Fibroblast of the conjunctiva (primary cell): ENCODE measurements at places on chromosomes 2 and 18.

DNA sequence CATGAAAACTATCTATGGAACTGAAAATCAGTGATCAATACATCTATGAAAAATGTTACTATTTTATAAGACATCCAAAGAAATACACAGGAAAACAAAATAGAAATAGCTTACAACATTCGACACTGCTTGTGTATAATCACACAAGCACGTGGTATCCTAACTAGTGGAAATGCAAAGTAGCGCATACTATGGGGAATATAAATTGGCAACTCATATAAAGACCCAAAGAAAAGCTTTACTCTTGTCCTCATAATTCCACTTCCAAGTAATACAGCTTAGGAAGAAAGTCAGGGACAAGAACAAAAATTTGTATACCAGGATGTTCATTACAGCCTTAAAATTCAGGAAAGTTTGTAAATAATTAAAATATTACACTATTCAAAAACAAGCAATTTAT lies 384.6 kb downstream of the NRXN1 start:
- DNase-seq = no peak

GRCh38 chr18:32469691-32470459 lies 807 bp downstream of the GAREM1 start:
- DNase-seq = no peak

GRCh38 chr18:28013066-28013465 lies 163.9 kb downstream of the CDH2 start:
- DNase-seq = no peak

GRCh38 chr18:68843473-68844089 lies 45.7 kb downstream of the CCDC102B start:
- no peak for DNase-seq

DNA sequence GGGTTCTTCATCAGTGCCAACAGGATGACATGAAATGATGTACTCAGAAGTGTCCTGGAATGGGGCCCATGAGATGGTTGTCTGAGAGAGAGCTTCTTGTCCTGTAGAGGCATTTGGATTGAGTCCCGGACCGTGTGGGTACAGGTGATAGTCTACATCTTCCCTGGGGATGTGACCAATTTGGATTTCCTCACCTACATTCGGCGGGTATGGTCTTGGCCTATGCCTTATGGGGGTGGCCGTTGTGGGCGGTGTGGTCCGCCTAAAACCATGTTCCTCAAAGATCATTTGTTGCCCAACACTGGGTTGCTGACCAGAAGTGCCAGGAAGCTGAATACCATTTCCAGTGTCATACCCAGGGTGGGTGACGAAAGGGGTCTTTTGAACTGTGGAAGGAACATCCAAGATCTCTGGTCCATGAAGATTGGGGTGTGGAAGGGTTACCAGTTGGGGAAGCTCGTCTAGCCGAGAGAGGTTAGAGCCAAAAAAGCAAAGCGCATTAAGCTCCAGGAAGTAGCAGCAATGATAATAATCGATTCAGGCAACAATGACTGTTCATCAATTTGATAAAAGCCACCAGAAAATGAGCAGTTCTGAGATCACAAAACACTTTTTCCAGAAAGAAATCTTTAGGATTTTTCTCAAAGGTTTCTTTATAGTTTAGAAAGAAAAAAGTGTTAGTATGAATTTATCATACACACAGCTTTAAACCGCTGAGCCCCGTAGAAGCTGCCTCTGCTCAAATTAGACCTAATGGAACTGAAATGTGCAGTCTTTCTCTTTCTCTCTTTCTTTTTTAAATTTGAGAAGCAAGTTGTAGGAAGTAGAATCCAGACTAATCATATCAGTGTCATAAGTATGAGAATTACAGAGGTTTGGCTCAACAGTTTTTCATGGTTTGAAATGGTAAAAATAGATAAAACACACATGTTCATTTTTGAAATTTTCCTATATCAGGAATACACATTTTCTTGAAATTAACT lies 60.3 kb downstream of the ATIC start:
- no peak for DNase-seq

GRCh38 chr2:79090693-79091092 lies 2.9 kb upstream of the REG1B start:
- DNase-seq = no peak

GRCh38 chr18:27780061-27780745 lies 396.7 kb downstream of the CDH2 start:
- DNase-seq = no peak

DNA sequence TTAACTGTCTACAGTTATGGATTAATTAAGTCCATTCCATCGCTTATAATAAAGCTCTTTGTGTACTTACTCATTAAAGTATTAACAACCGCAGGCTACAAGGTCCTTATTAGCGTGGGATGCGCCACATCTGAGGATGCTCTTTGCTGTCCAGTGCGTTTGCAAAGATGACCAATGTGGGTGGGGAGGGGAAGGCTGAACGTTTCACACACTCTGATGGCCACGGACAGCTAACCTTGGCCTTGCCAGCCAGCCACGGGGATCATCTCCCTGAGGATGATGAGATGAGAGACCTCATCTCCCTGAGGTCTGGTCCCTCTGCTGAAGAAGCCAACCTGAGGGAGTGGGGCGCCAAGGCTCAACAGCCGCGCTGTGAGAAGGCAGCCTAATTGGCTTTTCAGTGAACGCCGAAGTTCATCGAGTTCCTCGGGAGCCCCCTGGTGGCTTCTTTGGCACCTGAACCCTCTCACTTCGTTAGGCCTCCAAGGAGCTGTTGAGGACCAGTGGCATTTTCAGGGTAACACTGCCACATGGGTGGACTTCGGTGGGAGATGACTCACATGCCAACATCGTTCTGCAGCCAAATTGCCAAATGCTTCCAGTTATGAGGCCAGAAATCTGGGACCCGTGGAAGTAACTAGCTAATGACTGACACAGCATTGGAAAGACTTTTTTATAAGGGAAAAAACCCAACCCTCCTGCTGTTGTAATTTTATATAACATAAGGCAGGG lies 69.3 kb upstream of the SEC11C start:
- DNase-seq = peak; percentile 55

- no peak for DNase-seq
These were observed 282.2 kb upstream of the ATP5MC3 start for GRCh38 chr2:175463589-175464310.

DNA sequence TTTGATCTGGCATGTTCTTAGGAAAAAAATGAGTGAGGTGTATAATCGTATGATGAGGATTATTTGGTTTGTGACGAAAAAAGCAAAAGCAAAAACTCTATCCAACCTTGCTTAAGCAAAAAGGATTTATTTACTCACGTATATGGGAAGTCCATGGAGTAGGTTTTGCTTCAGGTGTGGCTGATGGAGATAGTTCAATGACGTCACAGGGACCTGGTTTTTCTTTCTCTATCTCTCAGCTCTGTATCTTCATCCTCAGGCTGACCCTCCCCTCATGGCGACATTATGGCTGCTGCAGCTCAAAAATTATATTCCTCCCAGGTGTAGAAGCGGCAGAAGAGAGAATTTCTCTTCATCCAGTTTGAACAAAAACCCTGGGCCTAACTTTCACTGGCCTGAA lies 8.9 kb downstream of the TMSB10 start:
- no peak for DNase-seq

DNA sequence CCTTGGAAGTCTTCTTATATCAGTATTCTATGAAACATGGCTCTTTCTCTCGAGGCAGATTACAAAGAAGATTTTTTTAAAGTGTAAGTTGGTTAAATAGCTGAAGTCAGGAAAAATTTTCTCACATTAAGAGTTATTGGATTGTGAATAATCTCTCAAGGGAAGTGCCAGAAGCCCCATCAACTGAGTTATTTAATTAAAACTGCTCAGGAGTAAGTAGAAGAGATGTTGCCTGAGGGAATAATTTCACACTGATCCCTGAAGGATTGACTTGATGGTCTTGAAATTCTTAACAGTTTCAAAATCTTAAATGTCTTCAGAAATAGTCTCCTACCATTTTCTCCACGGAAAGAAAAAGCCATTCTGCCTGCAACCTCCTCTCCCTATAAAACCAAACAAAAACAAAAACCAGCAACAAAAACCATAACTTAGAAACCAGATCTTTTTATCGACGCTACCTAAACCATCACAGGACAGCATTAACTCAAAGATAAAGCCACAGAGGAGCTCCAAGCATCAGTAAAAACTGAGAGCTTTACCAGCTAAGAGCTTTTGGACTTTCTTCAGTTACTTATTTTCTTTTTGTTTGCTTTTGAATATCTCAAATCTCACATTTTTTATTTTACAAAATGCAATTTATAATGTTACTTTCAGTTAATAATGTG lies 12.9 kb downstream of the CD226 start:
- DNase-seq = no peak

DNA sequence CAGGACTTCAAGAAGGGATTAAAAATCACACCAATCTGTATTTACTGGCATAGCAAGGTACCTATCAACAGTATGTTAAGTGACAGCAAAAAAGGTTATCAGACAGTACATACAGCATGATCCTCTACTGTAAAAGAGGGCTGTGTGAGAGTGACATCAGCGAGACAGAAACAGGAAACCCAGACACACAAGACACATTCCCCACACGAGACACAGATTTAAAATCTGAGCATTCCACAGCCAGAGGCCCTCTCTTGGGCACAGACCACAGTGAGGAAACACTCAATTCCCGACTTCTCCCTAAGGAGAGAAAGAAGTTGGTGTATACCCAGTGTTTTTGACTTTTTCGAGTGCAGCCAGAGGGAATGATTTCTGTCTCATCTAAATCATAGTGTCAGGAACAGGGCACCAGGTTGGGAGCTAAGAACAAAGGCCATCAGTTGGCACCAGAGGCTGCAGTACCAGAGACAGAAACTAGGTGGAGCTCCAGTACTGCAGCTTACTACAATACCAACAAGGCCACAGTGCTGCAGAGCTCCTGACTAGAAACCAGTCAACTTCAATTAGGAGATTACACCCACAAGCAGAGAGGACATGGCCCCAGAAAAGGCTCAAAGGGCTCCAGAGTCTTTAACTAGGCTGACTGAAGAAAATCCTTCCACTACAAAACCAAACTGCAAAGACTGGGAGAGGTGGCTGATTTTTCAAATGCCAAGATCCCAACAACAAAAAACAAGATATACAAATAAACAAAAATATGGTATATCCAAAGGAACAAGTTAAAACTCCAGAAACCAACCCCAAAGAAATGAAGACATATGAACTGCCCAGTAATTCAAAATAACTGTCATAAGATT lies 41.0 kb downstream of the UNC50 start:
- peak; percentile 71 for DNase-seq

GRCh38 chr2:120433816-120434290 lies 87.9 kb downstream of the INHBB start:
- no peak for DNase-seq

- DNase-seq = no peak
These were observed 384.6 kb downstream of the PLCL1 start for GRCh38 chr2:198188982-198189381.

GRCh38 chr2:99698896-99699295 lies 209.1 kb upstream of the REV1 start:
- no peak for DNase-seq

- peak; percentile 48 for DNase-seq
These were observed 745.0 kb downstream of the CBLN2 start for GRCh38 chr18:71798986-71799673.

GRCh38 chr18:63233334-63233733 lies 86.2 kb downstream of the BCL2 start:
- no peak for DNase-seq

- no peak for DNase-seq
These were observed 143.0 kb upstream of the MYCN start for GRCh38 chr2:15797231-15797938.

- DNase-seq = no peak
These were observed 47.1 kb downstream of the SLC25A12 start for GRCh38 chr2:171846894-171847293.

DNA sequence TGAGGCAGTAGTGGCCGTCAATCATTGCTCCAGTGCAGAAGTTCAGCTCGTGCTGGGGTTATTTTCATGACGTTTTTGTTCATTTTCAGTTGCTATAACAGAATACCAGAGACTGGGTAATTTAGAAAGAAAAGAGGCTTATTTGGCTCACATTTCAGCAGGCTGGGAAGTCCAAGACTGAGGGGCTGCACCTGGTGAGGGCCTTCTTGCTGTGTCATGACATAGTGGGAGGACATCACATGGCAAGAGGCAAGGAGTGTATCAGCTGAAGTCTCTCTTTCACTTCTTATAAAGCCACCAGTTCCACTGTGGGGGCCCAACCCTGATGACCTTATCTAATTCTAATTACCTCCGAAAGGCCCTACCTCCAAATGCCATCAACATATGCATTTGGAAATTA lies 58.0 kb upstream of the DPP10 start:
- DNase-seq = no peak

GRCh38 chr18:38900031-38900430 lies 1334.4 kb upstream of the CELF4 start:
- DNase-seq = no peak

- no peak for DNase-seq
These were observed 95.8 kb downstream of the KYNU start for GRCh38 chr2:142973160-142973821.

DNA sequence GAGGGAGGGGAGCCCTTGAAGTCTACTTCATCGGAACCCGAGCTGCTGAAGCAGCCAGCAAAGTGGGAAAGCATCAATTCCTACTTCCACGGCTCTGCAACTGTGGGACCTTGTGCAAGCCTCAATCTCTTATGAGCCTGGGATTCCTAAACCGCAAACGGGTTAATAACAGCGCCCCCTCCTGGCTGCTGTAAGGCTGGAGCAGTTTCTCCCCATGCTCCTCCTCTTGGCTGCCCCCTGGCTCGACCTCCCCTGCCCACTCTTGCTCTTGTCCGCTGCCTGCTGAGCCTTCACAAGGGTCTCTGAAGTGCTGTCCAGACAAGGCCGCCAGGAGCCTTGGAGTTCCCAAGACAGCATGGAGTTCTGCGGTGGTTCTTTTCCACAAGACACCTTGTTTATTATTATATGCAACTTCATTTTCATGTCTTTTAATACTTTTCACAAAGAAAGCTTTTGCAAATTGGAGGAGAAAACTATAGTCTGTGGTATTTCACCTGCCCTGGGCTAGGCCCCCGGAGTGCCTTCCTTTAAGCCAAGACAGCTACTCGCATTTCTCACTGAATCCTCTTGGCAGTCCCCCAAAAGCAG lies 157.2 kb downstream of the DDX1 start:
- DNase-seq = no peak

DNA sequence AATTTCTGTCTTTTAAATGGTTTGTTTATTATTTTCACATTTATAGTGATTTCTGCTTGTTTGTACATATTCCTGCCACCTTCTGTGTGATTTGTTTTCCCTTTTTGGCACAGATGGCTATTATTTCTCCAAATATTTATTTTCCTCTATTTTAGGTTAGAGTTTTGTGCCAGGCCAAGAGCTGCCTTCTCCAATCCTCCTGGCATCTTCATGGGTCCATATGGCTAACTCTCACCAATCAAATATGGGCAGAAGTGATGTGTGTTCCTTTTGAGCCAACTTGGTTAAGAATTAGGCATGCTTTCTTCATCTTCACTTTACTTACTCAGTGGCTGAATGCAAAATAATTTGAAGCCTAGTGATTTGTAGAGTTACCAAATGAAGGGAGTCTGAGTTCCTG lies 697.1 kb upstream of the CELF4 start:
- DNase-seq = no peak
